ENCODE measurements at places on chromosomes 12 and 14.
A peak's percentile ranks its signal among the peaks of the same experiment; 100 is the strongest.

GRCh38 chr12:121511916-121512315 is 68.9 kb downstream of the KDM2B start:
- DNase-seq, result no peak

GRCh38 chr14:103192246-103192840 is 69.1 kb downstream of the TNFAIP2 start:
- DNase-seq, result no peak

DNA sequence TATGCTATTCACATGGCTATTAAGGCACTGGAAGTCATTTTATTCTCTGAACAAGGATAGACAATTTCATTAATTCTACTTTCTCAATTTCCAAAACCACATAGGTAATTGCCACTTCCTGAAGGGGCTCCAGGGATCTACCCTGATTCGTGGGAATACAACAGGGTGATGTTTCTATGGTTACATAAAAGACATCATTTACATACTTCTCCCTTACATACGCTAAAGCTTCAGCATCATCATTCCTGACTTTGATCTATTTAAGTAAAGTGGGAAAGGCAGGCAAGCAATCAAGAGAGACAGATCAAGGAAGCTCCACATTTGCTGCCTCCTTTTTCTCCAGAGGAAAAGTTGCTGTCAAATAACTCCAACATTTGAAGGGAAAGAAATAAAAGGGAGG is 118.8 kb upstream of the SINHCAF start:
- DNase-seq, result no peak

DNA sequence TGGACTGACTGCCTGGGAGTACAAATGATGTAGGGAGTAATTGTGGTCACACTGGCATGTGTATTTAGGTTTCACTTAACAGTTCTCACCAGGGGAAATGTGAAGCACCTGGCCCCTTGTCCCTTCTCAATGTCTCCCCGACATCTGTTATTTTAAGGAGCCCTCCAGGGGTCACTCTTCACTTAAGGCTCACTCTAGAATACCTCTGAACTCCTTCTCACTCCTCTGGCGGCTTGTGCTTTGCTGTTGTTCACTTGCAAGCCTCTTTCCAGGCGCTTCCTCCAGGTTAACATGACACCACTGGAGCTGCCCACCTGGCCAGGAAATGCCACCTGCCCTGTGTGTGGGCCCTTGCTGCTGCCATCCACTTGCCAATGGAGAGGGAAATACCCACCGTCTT is 56.5 kb upstream of the GZMB start:
- DNase-seq, result no peak

GRCh38 chr12:118337194-118337838 is 35.4 kb downstream of the TAOK3 start:
- peak; percentile 86 for DNase-seq

DNA sequence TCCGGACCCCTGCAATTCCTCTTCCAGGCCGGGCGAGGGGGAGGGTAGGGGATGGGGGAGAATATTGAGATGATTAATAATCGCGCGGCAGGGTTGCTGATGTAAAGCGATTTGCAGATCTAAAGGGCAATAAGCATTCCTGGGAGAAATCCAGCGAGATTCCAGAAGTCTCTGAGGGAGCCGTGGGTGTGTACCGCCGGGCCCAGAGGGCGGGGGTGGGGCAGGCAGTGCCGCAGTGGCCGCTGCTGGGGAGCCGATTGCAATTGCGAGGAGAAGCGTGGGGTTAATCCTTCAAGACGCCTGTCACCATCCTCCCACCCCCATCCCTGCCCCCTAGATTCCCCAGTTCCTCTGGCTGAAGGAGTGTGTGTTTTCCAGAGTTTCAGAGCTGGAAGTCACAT is 16.4 kb downstream of the FOS start:
- peak; percentile 92 for DNase-seq

- peak; percentile 65 for DNase-seq
Observed at GRCh38 chr12:53676656-53677015, 753 bp upstream of the ATP5MC2 start.
